ENCODE measurements at places on chromosomes 7 and 10. TPM values are rescaled to one million over a fixed set of nuclear protein-coding genes. Genes with fewer than 3 reads are reported as not detected.

- DNase-seq, result peak; percentile 72
Observed at GRCh38 chr10:125118011-125118611, 42.3 kb downstream of the CTBP2 start.

- DNase-seq, result no peak
Observed at GRCh38 chr7:34211018-34211417, 305.7 kb downstream of the BMPER start.

WAC gene
- total RNA-seq, result 107 TPM

- no peak for DNase-seq
Observed at GRCh38 chr7:116021237-116021636, 9.3 kb downstream of the TFEC start.

GRCh38 chr7:111126987-111127386 is 36.1 kb downstream of the LRRN3 start:
- DNase-seq, result no peak

DNA sequence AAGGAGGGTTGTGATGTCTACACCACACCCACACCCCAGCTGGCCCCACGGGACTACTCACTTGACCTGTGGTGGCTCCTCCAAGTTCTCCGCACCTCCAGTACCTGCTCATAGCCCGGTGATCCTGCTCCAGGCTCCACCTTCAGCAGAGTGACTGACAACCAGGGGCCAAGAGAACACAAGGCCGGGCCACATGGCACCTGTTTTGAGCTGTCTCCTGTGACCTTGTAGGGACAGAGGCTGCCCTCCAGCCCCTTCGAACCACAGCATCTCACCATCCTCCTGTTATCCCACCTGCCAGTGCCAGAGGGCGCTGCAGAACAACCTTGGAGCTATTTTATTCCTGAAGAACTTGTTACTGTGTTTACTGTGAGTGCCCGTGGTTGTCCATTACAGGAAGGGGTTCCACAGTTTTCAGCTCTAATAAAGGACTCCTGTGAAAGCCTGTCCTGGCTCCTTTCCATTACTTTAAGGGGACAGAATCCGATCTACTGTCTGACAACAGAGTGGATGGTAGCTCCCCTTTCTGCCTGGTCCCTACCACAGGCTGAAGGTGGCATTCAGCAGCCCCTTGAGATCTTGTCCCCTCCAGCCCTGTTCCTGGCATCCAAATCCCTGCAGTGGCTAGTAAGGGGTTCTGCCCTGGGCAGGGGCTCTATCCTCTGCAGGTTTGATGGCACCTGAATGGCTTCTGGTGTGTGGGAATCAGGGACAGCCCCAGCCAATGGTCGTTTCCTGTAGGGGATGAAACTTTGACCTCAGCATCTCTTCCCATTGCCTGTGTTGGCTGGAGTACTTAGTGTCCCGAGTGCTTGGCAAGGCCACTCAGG is 50.8 kb downstream of the C10orf120 start:
- DNase-seq, result peak; percentile 54

GRCh38 chr7:2564970-2565540 is 6.3 kb downstream of the IQCE start:
- DNase-seq, result no peak

GRCh38 chr10:33008499-33009243 is 50.6 kb upstream of the ITGB1 start:
- DNase-seq, result peak; percentile 74

SSC4D gene
- 1.0 TPM for total RNA-seq

DNA sequence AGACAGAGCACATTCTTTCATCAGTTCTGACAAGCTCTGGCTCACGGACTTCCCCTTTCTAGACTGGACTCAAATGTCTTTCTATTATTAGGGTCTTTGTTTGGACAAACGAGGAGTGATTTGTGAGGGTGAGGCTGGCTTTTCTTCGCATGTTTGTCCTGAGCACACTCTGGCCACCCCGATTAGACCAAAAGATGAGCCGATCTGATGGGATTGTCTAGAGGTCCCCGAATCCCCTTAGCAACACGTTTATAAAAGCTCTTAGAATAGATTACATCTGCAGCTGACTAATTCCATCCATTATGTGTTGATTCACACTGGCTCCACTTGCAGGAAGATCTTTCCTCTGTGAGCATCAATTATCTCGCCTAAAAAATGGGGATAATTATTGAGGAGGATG is 675.4 kb upstream of the AUTS2 start:
- DNase-seq, result no peak

- no peak for DNase-seq
Observed at GRCh38 chr10:7533657-7534479, 123.0 kb upstream of the SFMBT2 start.

ANKRD1 gene
- 20.0 TPM for total RNA-seq

SLC13A1 gene
- not detected for total RNA-seq

GRCh38 chr10:87550741-87551140 is 46.0 kb downstream of the MINPP1 start:
- DNase-seq, result no peak

GRCh38 chr10:114489521-114490310 is 85.4 kb upstream of the AFAP1L2 start:
- no peak for DNase-seq

ADRA2A gene
- 12.3 TPM for total RNA-seq

- DNase-seq, result no peak
Observed at GRCh38 chr7:8296362-8296659, 34.3 kb upstream of the ICA1 start.

AKR1C8 gene
- not detected for total RNA-seq

DNA sequence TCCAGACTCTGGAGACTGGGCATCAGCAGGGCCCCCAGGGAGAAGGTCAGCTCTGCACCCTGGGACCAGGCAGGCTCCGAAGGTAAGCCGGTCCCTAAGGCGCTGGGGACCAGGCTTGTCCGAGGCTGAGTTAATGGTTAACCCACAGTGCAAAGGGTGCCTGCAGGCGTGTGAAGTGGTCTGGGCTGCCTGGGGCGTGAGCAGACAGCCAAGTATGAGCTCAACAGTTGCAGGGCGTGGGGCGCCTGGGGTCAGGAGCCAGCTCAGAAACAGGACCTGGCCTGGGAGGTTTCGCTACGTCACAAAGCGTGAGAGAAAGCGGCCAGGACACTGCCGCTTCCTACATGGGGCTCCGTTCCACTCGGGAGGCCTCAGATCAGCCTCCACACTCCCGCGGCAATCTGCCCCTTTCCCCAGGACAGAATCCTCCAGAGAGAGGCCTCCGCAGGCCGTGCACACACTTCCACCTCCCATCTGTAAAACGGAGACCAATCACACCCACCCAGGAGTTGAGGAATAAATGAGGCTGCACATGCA is 16.0 kb downstream of the PDGFA start:
- DNase-seq, result no peak

SEMA3C gene
- 147 TPM for total RNA-seq

AGR3 gene
- not detected for total RNA-seq

Measured in prostate gland (tissue), 2 donors.